ENCODE measurements at places on chromosomes 1 and 21.
A peak's percentile ranks its signal among the peaks of the same experiment; 100 is the strongest.

- DNase-seq: no peak
Measured at GRCh38 chr1:171427852-171428471, 57.4 kb upstream of the PRRC2C start.

GRCh38 chr1:77986810-77987209 lies 7.9 kb upstream of the FUBP1 start:
- DNase-seq: no peak

- no peak for DNase-seq
Measured at GRCh38 chr1:175628548-175629317, 114.7 kb downstream of the TNR start.

GRCh38 chr1:30313176-30313575 lies 410.2 kb downstream of the MATN1 start:
- no peak for DNase-seq

- DNase-seq: no peak
Measured at GRCh38 chr1:116064616-116065015, 46.6 kb upstream of the MAB21L3 start.

GRCh38 chr21:44301961-44302406 lies 2.1 kb downstream of the PFKL start:
- peak; percentile 15 for DNase-seq

- no peak for DNase-seq
Measured at GRCh38 chr21:16199539-16199938, 469.8 kb downstream of the USP25 start.

GRCh38 chr1:172561252-172561651 lies 28.3 kb downstream of the SUCO start:
- DNase-seq: no peak

- no peak for DNase-seq
Measured at GRCh38 chr1:161365207-161365606, 2.5 kb downstream of the CFAP126 start.

DNA sequence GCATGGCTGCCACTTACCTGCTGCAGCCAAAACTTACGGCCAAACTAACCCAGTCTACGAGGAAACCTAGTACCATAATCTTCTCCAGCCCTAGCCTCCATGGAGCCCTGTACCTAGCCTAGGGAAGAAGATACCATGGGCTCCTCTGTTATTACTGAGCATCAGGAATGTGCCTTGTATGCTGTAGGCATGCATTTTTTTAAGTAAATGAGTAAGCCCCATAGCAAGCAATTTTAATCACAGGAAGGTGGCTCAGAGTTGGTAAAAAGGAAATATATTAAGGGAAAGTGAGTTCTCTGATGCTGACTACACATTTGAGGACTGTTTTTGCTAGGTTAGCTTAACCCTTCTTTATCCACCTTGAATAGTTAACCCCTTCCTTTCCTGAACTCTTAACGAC lies 21.2 kb downstream of the NFASC start:
- no peak for DNase-seq

- DNase-seq: no peak
Measured at GRCh38 chr1:49171941-49172593, 395.4 kb upstream of the BEND5 start.

DNA sequence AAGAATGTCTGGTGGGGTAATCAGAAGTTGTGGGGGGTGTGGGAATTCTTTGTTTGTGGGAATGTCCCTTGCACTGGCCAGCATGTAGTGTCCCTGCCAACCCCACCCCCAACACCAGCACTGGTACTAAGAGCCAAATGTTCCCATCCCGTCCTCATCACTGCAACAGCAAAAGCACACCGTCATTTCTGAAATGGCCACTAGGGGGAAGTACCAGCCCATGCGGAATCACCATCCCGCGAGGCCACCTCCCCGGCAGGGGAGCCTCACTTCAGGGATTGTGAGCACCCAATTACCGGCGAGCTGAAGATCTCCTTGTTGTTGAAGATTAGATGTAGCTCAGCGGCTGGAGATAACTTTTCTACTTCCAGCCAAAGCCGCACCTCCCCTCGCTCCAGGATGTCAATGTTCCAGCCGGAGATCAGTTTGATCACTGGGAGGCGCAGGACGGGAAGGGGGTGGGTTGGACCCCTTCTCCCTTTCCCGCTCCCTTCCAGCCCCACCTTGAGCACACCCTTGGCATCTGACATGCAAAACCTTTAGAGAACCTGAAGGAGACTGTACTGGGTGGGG lies 41.0 kb downstream of the MYOM3 start:
- peak; percentile 73 for DNase-seq

DNA sequence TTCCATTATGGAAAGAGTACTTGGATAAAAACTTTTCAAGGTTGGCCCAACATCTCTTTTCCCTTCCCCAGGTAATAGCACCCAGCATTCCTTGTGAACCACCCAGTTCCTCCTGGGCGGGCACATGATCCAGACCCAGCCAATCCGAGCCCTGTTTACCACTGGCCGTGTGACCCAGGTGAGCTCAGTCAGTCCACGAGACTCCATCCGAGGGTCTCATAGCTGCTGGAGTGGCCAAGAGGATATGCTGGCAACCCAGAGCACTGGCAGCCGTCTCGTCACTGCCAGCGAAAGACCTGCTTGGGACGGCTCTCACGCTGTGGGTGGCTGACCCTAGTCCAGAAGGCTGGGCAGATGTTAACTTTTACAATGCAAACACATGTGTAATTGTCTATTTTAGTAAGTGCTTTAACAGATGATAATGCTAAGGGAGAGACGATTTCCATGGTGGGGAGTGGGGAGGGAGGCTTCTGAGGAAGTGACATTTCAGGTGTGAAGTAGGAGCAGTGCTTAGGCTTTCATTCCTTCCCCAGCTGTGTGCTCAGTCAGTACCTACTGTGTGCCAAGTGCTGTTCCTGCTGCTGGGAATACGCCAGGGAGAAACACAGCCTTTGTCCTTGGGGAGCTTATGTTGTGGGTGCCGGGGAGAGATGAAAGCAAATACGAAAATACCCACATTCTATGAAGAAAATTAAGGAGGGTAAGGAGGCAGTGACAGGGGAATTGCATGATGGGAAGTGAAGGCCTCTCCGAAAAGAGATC lies 24.5 kb downstream of the PARK7 start:
- no peak for DNase-seq

- no peak for DNase-seq
Measured at GRCh38 chr1:42434340-42434739, 21.5 kb downstream of the ZMYND12 start.

- DNase-seq: no peak
Measured at GRCh38 chr1:149915429-149916192, 2.0 kb downstream of the SV2A start.

DNA sequence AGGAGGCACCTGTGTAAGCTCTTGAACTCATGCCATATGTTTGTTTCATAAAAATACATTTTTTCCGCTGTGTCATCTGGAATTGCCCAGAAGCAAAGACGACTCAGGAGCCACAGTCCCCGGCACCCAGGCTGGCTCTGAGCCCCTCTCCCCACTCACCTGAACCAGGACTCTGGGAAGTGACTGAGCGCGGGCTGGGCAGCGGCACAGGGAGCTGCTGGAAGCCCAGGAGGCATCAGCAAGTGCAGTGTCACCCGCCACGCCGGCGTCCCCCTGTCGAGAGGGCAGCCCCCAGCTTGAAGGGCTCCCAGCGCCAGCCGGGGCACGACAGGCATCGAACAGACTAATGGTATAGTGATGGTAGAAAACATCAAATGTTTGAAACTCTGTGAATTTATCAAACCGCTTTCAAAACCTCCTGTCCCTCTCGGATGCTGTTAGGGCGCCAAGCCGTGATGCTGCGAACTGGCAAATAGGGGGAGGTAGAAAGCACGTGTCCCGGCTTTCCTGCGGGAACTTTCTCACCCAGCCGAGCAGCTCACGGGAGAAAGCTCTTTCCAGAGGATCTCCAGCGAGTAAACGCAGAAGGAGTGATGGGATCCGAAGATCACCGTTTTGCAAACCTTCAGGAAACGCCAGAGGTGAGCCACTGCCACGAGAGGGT lies 57.8 kb upstream of the COL18A1 start:
- no peak for DNase-seq

DNA sequence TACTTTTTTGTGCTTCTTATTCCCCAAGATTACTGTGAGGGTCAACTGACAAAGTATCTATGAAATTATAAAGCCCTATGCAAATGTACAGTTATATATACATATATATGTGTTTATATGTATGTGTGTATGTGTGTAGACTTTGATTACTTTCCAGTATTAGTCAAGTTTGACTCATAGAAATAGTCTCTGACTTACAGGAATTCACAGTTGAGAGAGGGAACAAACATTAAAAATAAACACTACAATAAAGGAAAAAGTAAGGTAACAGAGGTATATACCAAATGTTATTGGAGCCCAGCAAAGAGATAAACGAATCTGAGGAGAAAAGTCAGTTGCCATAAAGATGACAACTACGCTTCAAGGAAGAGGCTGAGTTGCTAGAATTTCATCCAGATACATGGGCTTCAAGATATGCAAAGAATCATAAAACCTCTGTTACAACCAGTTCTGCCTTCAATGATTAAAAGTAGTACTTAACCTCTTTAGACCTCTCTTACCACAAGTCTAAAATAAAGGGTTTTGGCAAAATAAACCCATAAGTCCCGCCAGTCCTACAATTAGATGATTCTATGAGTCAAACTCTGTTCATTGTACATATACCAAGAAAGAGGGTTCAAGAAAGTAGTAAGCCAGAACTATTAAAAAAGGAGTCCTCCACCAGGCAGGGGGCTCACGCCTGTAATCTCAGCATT lies 7.2 kb downstream of the IFT25 start:
- no peak for DNase-seq

DNA sequence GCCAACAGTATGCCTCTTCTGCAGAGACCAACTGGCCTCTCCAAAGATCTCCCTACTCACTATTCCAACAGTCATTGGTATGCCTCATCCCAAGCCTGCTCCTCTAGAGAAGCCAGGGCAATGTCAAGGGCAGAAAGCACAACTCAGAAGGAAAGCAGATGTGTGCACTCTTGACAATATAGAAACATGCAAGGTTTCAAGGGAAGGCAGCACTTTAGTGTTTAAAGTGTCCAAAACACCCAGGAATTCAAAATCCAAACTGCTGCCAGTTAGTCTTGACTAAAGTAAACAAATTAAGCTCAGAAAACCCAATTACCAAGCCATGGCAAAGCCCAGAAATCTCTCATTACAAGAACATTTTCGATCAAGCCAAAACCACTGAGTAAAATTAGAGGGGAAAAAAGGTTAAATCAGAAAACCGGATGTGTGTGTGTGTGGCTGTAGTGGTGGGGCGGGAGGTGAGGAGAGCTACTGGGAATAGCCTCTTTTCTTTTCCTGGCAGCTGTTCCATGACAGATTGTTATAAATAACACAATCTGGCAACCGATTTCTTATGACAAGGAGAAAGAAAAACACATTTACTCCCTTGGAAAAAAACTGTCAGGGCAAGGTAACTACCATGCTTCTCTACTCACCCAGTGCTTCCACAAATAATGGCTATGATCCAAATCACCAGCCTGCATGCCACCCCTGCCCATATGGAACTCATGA lies 39.2 kb downstream of the EIF2B3 start:
- no peak for DNase-seq

DNA sequence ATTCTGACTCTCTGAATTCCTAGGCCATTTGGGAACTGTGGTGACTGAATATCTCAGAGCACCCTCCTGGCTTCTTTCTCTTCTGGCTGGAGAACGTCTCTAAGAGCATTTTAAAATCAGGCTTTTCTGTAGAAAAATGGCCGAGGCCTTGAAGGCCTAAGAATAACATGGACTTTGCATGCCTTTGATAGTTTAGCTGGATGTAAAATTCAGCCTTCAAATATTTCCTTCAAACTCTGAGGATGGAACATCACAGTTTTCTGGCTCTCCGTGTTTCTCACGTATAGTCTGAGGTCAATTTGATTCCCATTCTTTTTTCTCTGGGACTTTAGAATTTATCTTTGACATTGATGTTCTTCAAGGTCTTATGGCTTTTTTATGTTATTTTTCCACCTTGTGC lies 34.0 kb downstream of the ARHGEF16 start:
- no peak for DNase-seq

DNA sequence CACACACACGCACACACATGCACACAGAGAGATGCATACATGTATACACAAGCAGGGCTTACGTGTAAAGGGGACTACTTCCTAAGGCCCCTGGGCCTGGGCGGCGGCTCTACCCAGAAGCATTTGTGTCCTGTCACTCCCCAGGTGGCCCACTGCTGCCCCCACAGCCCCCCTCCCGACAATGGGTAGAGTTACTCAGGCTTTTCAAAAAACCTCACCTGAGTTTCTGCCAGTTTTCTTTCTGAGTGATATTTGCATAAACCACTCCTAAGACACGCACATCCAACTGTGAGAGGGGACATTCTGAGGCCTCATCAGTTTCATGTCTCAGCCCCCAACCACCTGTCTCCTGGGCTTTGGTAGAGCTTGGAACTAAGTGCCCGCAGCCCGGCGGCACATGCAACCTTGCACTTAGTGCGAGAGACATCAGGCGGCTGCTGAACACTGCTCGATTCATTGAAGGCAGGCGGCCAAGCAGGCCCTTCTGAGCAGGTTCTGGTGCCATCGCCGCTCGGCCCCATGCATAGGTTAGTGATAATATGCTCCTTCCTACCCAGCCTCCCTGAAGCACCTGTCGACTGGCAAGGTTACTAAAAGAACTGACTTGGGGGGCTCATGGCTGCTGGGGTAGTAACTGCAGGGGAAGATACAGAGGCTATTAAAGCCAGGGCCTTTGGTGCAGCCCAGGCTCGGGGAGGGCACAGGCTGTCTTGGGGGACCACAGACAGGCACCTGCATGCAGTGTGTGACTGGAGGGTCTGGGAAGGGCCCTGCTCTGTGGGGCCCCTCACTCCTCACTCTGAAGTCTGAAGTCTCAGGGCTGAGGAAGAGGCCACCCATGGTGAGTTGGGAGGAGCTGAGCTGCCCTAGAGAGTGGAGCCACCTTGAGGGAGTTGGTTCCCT lies 364.2 kb upstream of the VAMP3 start:
- no peak for DNase-seq

DNA sequence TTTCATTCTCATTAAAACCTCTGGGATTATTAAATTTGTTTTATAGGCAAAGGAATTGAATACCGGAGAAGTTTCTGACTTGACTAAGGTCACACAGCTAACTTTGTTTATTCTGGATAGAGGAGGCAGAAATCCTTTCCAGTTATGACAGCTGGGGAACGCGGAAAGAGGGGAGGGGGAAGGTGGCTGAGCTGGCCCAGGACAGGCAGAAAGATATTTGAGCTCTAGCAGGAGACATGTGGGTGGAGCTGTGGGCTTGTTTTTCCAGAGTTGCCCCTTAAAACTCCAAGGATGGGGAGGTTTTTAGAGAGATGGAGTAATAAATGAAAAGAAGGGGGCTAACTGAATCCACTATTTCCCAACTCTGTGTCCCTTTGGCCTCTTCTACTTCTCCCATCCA lies 27.8 kb downstream of the FOXD2 start:
- DNase-seq: no peak

DNA sequence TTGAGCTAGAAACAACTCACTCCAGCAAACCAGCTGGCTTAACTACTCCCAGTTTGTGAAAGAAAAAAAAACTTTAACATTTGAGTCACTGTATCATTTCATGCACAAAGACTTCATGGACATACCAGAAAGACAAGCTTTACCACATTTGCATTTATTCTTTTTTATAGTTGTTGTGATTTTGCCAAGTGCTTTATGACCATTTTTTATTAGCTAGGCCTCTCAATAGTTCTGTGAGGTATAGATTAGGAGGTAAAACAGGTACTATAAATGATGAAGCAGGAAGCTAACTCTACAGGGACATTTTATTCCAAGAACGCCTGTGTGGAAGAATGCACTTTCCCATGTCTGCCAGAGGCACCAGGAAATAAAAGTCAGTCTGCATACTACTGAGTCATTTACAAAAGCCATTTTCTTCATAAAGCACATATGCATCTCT lies 8.2 kb upstream of the DENND1B start:
- DNase-seq: no peak
